Erythroblast (primary cell): ENCODE measurements at places on chromosomes 2 and 18.

DNA sequence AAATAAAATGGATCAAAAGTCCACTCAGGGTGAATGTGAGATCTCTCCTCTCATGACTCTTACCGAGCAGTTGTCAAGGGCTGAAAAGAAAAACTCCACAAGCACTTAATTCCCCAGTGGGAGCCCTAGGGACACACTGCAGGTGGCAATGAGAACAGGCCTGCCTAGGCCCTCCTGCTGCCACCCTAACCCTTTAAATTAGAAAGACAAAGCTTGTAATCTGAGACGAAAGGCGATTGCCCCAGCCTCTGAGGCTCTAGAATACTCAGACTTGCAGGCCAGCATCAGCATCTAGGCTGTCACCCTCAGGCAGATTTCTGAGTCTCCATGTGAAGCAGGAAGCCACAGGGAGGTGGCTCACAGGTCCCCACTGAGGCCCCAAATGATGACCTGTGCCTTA lies 457.0 kb upstream of the MYT1L start:
- DNase-seq, result no peak

- DNase-seq, result no peak
Observed at GRCh38 chr2:57376985-57377384, 669.6 kb upstream of the VRK2 start.

DNA sequence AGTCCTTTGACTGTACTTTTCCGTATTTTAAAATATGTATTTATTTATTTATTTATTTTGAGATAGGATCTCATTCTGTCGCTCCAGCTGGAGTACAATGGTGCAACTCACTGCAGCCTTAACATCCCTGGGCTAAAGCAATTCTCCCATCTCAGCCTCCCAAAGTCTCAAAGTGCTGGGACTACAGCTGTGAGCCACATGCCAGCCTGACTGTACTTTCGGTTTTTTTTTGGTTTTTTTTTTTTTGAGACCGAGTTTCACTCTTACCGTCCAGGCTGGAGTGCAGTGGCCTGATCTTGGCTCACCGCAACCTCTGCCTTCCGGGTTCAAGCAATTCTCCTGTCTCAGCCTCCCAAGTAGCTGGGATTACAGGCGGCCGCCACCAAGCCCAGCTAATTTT lies 28.9 kb upstream of the CCNYL1 start:
- no peak for DNase-seq

DNA sequence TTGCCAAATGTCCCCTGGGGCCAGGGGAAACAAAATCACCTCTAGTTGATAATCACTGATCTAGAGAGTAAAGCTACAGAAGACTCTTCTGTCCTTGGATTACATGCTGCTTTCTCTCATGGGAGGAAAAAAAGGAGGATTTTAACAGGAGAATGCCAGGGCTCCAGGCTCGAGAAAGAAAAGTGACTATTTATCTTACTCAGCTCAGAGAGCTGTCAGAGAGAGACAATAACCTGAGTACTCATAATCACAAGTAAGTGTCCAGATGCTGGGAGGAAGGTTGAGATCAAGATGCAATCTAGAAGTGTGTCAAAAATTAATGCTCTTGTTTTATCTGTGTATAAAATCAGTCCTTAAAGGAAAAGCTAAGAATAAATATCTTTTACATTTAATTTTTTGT lies 133.3 kb downstream of the PTRHD1 start:
- DNase-seq, result no peak

GRCh38 chr2:8222979-8223694 lies 458.7 kb upstream of the ID2 start:
- no peak for DNase-seq

DNA sequence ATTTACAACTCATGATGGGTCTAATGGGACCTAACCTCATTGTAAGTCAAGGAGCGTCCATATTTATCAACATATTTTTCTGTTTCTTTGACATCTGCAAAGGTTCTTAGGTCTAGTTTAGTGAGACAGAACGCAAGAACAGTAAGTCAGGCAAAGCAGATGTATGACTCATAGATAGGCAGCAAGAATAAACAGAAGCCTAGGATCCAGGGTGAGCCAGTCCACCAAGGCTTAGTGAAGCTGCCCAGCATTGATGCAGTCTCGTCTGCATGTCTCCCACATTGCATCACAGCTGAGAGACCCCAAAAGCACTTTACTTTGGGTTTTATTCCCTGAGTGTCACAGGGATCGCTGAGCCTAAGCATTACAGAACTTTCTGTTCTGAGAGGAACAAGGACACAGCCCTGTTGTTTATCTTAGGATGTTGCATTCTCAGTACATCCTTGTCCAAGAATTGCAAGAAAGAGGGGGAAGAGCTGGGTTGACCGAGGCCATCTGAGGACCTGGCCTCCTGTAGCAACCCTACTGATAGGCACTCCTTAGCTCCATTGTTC lies 29.6 kb upstream of the TMEM177 start:
- no peak for DNase-seq

DNA sequence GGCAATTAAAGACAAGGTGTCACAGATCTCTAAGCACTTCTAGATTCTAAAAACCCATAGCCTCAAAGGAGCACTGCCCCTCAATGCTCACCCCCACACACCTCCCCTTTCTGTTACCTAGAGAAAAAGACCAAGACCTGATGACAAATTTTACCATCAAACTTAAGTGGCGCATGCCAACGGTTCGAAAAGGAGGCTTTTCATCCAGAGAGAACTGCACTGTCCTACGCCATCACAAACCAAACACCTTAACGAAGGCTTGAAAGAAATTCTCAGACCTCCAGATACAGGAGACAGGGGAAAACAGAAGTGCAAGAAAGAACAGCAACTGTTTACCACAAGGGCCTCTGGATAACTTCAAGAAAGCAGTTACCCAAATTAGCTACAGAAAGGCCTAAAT lies 2.0 kb upstream of the ZC3H6 start:
- DNase-seq, result peak; percentile 33

- no peak for DNase-seq
Observed at GRCh38 chr2:195395362-195395761, 261.7 kb upstream of the SLC39A10 start.

- DNase-seq, result peak; percentile 53
Observed at GRCh38 chr2:57516698-57517340, 529.8 kb upstream of the VRK2 start.

GRCh38 chr2:22499082-22499839 lies 885.7 kb upstream of the KLHL29 start:
- DNase-seq, result no peak

GRCh38 chr2:237517163-237517562 lies 30.1 kb downstream of the MLPH start:
- no peak for DNase-seq

- DNase-seq, result no peak
Observed at GRCh38 chr2:240230291-240230931, 90.0 kb upstream of the OTOS start.

GRCh38 chr2:118265873-118266455 lies 177.7 kb downstream of the INSIG2 start:
- no peak for DNase-seq

- no peak for DNase-seq
Observed at GRCh38 chr18:79741362-79741700, 56.4 kb upstream of the KCNG2 start.

DNA sequence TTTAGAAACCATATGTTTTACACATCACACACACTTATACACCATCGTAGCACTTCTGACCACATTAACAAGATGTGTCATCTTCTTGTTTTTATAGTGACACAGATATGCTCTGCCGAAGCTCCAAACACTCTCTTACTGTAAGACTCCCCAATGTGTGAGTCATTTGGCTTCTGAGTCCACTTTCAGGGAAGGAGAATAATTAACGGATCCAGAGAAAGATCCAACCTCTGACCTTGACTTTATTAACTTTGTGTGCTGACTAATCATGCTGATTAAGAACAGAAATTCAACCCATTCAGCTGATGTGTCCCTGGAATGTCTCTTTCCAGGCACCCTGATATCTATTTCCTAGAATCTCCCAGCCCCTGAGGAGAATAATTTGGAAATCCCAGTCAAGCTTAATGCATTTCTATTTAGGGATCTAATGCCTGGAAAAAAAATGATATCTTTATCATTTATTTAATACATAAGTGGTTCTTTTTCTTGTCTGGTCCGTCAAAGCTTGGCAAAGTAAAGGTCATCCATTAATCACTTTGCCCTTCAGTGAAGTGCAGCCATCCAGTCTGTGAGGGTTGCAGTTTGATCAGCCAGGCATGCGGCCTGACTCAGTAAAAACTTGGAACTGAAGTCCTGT lies 615.8 kb upstream of the SYT4 start:
- no peak for DNase-seq

- peak; percentile 63 for DNase-seq
Observed at GRCh38 chr2:9095690-9096089, 92.2 kb upstream of the MBOAT2 start.

- DNase-seq, result no peak
Observed at GRCh38 chr2:227592694-227593387, 5.9 kb upstream of the SCYGR2 start.

GRCh38 chr2:98883780-98884211 lies 52.2 kb downstream of the CRACDL start:
- DNase-seq, result no peak

DNA sequence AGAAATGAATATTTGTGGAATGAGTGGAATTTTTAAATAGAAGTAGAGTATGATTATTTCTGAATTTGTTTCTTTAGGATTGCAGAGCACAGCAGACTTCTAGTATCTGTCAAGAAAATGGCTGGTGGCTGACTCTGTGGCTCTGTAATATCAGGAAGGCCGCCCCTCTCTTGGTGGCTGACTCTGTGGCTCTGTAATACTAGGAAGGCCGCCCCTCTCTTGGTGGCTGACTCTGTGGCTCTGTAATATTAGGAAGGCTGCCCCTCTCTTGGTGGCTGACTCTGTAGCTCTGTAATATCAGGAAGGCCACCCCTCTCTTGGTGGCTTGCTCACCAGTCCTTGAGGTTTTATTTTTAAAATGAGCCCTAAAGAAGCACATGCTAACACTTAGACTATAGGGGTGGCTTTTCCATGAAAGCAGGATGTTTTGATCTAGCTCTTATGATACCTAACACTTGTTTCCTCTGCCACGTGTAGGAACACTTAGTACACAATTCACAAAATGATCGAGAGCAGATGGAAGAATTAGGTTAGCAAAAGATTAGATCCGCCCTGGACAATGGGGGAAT lies 85.1 kb upstream of the TTC39C start:
- DNase-seq, result no peak

- DNase-seq, result peak; percentile 23
Observed at GRCh38 chr2:10141736-10142639, 19.4 kb downstream of the RRM2 start.

DNA sequence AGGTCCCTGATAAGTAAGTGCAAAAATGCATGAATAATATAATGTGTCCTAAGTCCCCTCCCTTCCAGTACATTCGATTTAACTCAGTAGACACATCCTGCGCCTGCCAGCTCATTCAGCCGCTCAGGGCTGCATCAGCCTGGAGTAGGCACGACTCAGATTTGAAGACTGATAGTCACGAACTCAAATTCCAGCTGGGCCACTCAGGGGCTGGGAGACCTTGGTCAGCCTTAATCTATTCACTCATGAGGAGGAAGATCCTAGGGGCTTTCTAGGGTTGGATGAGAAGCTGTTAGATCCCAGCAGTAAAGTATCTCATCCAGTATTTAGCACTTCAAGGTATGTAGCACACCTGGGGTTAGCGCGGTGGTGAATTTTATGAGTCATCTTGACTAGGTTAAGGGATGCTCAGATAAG lies 98.9 kb upstream of the ODC1 start:
- no peak for DNase-seq

GRCh38 chr18:64409511-64409910 lies 260.6 kb upstream of the LINC00305 start:
- DNase-seq, result peak; percentile 5

GRCh38 chr2:129717560-129718130 lies 261.8 kb upstream of the RAB6C start:
- DNase-seq, result no peak

DNA sequence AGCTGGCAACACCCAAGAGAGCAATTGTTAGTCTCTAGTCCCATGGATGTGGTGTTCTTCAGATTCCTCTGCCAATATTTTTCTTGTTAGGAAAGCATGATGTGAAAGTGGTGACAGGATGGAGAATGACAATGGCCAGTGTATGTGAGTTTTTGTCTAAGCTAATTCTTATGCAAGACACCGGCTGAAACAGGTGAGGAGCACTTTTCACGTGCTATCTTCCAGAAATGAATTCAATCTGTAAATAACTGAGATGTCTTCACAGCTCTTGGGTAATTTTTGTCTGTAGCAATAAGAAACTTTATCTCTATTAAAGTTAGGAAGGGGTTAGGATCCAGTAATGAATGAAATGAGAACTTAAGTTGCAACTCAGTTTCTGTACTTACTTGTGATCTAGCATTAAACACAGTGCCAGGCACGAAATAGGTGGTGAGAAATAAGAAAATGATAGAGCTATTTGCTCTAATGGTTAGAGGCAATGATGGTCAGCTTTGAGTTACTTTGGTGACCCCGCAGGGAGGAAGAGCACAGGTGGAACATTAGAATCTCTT lies 676 bp upstream of the AGPS start:
- peak; percentile 24 for DNase-seq

DNA sequence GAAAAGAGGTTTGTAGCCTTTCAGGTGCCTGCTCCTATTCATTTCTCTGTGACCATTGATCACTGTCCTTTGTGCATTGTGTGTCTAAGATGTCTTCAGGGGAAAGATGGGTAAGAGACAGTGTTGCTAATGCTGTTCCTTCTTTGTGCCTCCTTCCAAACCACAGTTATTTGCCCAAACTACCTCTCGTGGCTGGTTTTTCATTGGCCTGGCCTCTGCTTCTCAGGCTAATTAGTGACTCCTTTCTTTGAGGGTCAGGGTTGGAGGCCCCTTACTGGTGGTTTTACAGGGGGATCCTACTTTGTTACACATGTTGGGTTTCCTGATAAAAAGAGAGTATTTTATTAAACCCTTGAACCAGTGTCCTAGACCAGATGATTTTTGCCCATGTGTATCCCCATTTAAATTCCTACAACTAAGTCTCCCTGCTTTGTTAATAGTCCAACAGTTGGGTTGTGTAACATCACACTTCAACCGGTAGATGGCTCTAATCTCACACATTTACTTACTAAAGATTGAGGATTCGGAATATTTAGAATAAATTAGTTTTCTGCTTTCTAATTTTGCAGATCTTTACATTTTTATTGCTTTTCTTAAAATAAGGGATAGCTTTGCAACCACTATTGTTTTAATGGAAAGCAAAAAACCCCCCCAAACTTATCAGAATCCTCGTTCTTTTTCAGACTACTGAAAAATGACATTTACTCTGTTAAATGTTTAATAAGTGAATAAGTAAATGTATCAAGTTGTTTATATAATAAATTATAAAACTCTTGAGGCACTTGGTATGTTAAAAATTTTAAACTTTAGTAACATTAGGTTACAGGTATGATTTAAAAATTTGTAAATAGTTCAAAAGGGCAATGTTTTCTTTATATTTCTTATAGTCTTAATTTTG lies 2.4 kb downstream of the MARS2 start:
- peak; percentile 67 for DNase-seq
